ENCODE measurements at places on chromosomes 11 and 22.

DNA sequence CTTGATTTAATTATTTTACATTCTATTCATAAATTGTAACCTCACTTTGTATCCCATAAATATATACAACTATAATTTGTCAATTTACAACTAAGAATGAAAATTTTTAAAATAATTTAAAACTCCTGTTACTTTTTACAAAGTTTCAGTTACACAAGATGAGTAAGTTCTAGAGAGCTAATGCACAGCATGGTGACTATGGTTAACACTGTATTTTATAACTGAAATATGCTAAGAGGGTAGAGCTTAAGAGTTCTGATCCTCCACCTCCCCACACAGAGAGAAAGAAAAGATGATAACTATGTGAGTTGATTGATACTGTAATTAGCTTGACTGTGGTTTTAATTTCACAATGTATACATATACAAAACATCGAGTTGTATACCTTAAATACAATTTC lies 412.5 kb upstream of the DDI1 start:
- no peak for DNase-seq

DNA sequence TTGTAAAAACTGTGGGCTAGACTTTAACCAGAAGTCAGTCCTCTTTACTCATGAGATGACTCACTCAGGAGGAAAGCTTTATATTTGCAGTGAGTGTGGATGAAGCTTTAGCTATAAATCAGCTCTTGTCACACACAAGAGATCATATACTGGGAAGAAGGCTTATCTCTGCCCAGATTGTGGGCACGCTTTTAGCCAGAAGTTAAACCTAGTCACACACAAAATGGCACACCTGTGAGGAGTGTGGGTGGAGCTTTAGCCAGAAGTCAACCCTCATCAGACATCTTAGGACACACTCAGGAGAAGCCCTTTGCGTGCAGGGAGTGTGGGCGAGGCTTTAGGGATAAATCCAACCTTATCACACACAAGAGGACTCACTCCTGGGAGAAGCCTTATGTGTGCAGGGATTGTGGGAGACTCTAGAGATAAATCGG lies 706.9 kb upstream of the LUZP2 start:
- no peak for DNase-seq

- DNase-seq: no peak
Measured at GRCh38 chr11:995752-996420, 40.6 kb downstream of the MUC6 start.

DNA sequence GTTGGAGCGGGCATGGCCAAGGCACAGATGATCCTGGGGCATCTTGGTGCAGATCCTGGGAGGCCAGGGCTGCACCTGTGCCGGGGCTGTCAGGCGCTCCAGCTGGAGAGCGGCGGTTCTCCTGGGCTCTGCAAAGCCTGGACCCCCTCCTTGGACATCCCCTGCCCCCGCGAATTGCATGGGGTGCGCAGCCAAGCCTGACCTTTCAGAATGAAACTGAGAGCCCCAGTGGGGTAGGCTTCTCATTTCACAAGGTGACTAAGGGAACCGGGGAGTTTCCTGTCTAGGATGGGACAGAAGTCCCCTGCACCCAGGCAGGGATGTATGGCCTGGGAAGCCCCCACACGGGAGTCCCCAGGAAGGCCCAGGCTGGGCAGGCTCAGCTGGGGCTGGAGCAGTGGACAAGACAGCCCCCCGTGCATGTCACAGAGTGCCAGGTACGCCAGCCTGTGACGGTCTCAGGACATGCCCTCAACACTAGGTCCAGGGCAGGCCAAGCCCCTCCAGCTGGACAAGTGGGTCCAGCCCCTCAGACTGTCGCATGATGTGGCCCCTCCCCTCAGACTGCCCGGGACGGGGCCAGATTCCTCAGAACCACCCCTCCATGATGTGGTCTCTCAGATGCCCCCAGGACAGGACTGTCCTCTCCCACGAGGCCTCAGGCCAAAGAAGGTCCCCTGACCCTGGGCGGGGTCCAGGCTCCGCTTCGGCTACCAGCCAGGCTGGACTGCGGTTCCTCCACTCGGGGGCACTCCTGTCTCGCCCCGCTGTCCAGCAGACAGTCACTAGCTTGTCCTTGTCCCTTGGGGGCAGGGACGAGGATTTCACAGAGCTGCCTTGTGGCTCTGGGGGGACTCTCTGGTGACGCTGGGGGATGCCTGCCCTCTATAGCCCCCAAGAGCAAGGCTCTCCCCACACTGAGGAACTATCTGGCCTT lies 2.3 kb downstream of the LSP1 start:
- DNase-seq: no peak

- no peak for DNase-seq
Measured at GRCh38 chr11:125073616-125074483, 10.7 kb downstream of the SLC37A2 start.

DNA sequence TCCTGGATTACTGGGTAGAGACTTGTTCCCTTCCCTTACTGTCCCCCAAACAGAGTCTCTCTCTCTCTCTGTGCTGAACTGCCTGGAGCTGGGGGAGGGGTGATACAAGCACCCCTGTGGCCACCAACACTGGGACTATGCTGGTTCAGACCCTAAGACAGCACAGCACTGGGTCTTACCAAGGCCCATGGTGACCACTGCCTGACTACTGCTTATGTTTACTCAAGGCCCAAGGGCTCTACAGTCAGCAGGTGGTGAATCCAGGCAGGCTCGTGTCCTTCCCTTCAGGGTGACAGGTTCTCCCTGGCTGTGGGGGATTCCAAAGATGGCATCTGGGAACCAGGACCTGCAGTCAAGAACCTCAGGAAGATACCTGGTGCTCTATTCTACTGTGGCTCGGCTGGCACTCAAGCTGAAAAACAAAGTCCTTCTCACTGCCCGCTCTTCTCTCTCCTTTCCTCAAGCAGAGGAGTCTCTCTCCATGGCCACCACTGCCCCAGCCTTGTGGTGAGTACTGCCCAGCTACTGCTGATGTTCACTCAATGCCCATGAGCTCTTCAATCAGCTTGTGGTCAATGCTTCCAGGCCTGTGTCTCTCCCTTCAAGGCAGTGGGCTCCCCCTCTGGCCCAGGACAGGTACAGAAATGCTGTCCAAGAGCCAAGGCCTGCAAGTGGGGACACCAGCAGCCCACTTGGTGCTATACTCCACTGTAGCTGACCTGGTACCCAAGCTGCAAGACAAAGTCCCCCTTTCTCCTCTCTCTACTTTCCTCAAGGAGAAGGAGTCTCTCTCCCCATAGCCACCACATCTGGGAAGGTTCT lies 41.8 kb upstream of the SHANK2 start:
- DNase-seq: no peak

DNA sequence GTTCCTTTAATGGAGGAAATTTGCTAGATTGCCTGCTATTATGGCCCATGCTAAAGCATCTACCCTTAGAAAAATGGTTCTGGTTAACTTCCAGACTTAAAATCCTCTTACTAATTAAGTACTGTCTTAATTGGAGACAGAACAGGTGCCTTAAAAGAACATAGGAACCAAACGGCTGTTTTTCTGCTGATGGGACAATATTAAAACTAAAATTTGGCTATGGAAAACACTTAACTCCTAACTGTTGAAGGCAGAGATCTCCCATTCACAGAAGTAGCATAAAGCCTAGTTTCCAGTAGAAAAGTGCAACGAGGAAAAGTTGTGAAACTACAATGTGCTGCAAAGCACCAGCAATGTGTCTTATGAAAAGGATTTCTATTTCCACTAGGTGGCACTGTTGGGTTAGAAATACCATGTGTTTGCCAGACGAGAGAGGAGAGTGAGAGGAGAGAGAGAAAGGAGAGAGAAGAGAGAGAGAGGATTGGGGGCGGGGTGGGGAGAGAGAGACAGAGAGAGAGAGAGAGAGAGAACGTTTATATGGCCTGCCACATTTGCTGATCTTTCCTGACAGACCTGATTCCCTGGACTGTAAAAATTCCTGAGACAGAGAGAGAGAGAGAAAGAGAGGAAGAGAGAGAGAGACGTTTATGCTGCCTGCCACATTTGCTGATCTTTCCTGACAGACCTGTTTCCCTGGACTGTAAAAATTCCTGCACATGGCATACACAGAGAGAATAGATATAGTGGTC lies 51.5 kb downstream of the FAM181B start:
- DNase-seq: no peak

DNA sequence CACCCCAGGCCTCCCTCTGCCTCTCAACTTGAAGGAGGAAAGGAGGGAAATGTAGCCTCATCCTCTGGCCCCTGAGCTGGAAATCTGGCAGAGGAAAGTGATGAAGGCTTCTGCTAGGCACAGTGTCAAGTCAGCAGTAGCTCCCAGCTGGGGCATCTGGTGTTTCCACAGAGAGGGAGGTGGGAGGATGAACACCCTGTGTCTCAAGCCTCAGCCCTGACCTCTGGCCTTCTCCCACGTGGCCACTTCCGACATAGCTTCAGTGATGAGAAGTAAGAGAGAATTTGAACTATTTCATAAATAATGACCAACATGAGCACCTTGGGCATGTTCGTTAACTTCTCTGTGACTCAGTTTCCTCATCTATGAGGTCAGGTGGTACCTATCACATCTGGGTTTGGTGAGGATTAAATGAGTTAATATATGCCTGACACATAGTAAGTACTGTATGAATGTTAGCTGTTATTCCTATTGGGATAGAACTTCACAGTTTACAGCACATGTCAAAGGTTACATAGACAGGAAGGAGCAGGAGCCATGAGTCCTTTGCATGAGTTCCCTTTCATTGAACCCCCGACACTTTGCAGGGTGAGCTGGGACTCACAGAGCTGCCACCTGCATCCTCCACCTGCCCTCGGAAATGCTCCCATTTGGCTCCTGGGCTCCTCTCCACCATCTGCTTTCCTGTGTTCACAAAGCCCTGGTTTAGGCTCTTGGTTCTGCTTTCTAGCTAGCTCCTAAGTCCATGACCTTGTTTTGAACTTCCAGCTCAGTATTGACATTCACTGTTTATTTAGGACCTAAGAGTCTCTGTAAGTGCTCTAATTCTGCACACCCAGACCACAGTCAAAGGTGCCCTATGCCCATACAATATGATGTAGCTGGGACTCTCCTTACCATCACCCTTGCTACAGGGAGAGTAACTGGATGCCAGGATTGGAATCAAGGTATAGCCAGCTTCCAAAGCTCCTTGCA lies 61.7 kb downstream of the CSNK2A3 start:
- DNase-seq: no peak

- no peak for DNase-seq
Measured at GRCh38 chr22:26901198-26901816, 243.9 kb downstream of the MIAT start.

DNA sequence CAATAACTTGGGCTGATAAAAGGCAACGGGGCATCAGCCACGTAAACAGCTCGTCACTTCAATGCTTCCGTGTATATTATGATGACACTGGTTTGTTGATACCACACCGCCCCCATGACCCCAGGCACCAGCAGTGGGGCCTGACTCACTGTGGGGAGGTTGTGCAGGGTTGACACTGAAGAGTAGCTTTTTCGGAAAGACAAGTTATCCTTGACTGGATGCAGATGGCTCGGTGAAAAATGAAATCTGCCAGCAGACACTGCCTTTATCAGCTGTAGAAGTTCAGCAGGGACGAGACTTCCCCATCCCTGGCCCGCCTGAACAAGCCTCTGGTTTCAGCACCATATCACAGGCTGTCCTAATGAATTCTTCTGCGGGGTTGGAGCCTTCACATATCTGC lies 55.6 kb downstream of the WT1 start:
- no peak for DNase-seq

DNA sequence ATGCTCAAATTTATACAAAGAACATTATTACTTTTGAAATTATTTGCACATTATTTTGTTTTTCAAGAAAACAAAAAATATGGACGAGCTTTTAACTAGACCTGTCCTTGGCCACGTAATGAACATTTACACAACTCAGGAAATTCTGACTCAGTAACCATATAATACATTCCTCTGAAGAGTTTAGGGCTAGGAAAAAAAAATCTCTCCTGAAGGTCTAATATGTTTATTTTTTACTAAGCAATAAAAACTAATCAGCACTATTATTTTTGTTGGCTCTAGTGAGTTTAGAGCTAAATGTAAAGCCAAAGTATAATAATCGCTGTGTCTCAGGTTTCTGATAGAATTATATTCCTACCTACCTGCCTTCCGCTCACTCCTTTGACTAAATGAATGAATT lies 187.5 kb downstream of the SWAP70 start:
- DNase-seq: no peak

- DNase-seq: no peak
Measured at GRCh38 chr22:37806409-37807333, 1.1 kb upstream of the GCAT start.

DNA sequence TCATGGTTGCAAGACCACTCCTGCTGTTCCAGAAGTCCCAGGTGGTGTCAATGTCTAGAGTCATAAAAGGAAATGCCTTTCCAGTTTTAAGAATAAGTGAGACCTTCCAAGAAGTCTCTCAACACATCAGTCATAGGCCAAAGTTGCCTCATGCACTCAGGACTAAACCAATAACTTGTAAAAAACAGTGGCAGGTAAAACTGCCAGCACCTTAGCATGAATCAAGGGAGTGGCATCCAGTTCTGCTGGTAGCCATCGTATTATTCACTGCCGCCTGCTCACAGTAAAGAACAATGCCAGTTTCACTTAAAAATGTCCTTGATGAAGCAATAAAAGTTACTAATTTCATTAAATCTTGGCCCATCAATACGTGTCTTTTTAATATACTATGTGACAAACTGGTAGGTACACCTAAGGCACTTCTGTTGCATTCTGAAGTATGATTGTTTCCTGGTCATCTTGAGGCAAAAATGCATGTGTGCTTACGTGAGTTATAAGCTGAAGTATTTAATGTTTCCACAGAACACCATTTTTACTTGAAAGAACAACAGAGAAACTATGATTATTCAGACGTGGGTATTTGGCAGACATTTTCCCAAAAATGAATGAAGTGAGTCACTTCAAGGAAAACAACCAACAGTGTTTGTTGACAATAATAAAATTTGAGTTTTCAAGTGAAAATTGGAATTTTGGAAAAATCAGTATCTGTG lies 125.2 kb upstream of the SNX19 start:
- no peak for DNase-seq

DNA sequence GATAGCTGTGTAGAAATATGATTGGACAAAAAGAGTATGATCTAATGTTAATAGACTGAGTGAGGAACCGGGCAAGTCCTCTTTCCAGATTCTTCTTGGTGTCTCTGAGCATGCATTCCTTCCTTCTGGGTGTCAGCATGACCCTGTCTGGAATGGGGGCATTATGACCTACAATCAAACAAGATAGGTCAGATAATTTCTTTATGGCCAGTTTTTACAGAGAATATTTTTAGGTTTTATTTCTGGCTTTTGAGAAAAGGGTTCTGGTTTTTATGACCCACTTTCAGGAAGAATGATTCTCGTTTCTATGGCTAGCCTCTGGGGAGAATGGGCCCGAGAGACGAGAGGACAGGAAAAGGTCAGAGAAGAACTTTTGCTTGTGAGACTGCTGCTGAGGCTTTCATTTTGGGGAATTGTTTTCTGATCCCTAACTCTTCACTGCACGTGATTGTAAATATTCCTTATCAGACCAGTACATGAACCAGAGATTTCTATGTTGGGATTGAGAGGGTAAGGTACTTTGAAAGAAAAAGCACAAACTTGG lies 383.8 kb downstream of the AASDHPPT start:
- DNase-seq: no peak

- DNase-seq: no peak
Measured at GRCh38 chr11:121090145-121090721, 10.8 kb upstream of the TECTA start.
